ENCODE measurements at places on chromosomes 1 and 21.

GRCh38 chr1:241638909-241639622, 1.1 kb downstream of the CHML start:
- DNase-seq, result no peak

- DNase-seq, result no peak
These were observed 451.0 kb downstream of the TTLL7 start for GRCh38 chr1:83547901-83548300.

GRCh38 chr1:152683846-152684245, 2.1 kb upstream of the LCE2B start:
- no peak for DNase-seq

DNA sequence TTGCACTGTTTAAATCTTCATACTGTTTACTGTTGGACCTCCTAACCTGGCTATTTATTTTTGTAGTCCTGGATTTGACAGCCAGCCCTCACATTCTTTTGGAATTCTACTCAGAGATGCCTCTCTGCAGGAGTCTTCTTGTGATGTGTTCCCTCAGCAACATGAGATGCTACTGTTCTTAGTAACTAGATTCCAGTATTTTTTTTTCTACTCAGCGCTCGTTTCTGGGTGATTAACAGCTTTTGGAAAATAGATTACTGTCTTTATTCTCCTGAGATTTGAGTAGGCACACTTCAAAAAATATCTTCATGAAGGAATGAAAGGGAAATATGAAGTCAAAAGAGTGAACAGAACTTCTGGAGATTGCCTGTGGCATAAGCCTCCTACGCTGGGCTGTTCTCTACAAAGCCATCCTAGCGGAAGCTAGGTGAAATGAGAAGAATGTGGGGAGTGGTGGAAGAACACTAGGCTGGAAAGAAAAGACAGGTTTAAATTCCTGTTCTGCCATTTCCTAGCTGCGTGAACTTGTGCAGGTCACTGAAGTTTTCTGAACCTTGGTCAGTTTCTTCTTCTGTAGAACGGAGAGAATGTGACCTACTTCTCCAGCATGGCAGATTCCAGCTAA, 75.9 kb downstream of the LRRC8C start:
- DNase-seq, result no peak

- no peak for DNase-seq
These were observed 55.0 kb downstream of the TRAF5 start for GRCh38 chr1:211381481-211382181.

GRCh38 chr1:48619539-48619938, 147.5 kb upstream of the SPATA6 start:
- no peak for DNase-seq

- DNase-seq, result no peak
These were observed 10.2 kb downstream of the SETSIP start for GRCh38 chr1:92065042-92065441.

All from SW 1271 (cell line).